Astrocyte of the spinal cord (primary cell): ENCODE measurements at places on chromosomes 5 and 9.

DNA sequence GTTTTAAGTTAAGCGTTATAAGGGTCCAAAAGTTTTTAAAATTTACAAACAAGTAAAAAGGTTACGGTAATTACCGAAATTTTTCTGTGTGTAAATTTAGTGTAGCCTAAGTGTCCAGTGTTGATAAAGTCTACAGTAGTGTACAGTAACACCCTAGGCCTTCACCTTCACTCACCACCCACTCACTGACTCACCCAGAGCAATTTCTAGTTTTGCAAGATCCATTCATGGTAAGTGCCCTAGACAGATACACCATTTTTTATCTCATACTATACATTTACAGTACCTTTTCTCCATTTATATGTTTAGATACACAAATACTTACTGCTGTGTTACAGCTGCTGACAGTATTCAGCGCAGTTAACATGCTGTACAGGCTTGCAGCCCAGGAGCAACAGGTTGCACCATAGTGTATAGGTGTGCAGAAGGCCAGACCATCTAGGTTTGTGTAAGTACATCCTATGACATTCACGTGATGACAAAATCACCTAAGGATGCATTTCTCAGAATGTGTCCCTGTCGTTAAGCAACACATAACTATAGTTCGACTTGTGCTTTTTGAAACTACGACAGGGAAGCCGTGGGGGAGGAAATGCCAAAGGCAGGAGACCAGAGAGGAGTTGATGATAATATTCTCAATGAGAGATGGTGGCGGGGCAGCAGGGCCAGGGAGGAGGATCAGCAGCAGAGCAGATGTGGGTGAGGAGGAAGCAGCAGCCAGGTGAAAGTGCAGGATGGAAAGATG lies 48.6 kb downstream of the PSMB7 start:
- DNase-seq: no peak

- no peak for DNase-seq
Measured at GRCh38 chr9:114153761-114154599, 1.4 kb upstream of the COL27A1 start.

- DNase-seq: no peak
Measured at GRCh38 chr5:124751031-124751430, 4.6 kb upstream of the ZNF608 start.

DNA sequence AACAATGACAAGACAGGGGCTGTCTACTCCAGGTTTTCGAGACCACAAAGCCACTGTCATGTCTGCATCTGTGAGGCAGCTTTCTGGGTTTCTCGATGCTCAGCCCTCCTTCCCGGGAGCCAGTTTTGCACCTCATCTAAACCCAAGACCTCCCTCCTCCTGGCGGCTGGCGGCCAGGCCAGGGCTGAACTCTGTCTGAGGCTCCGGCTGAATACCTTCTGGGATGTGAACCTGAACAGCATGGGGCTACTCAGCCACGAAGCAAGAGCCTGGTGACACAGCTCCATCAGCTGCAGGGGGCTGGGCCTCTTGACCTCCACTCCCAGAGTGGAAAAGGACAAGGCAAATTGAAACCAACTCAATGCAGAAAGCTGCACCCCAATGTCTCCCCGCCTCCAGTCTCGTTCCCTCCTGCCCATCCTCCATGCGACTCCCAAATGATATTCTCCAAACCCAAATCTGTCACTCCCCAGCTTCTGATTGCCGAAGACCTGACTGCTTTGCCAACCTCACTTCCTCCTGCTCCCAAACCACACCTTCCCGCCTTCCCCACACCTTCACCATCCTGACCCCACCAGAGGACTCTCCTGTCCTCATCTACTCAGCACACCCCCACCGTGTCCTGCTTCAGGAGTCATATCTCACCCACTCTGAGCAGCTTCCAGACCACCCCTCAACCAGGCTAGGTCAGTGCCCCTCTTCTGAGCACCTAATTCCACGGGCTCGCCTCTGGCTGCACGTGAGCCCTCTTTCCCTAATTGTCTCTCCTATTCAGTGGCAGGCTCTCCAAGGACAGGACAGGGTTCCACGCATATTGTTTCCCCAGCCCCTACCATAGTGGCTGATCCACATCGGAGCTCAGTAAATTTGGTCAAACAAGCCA lies 4.5 kb downstream of the ANKS6 start:
- DNase-seq: peak; percentile 23

GRCh38 chr5:109945097-109945678 lies 255.5 kb downstream of the MAN2A1 start:
- DNase-seq: peak; percentile 52

DNA sequence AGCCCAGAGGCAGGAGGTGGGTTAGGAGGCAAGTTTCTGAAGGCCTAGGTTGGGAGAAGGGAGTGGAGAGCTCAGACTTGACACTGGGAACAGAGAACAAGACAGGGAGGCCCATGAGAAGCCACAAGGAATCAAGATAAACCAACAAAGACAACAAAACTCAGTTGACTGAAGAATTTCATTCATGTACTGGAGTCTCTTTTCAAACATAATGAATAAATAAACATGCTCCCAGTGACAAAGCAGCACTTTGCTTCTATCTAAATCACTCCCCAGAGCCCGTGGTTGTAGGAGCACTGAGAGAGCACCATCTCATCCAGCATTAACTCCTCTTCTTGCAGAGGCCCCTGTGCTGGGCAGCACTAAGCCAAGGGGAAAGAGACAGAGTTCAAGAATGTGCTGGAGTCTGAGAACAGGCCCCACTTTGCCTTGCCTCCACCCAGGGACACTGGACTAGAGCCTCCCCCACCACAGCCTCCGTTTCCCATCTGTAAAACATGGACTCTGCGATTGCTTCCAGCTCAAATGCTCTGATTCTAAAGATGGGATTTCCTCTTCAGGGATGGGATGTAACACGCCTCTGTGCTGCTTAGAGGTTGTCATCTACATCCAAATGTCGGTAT lies 282.0 kb downstream of the SPOCK1 start:
- no peak for DNase-seq

DNA sequence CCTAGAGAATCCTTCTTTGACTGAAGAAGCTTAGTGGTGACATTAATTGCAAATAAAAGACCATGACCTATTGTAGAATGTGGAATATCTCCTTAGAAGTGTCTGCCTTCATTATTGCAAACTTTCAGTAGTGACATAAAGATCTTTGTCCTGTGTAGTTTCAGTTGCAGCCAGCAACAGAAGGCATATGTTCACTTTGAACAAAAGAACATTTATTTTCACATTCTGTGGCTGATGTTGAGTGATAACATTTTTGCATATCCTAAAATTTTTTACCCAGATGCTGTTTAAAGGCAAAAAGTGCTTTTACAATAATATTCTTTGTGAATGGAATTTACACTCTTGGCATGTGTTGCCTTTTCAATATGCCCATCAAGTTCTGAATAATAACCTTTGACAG lies 165.9 kb downstream of the TMC1 start:
- DNase-seq: no peak

- no peak for DNase-seq
Measured at GRCh38 chr9:112839331-112839730, 51.3 kb downstream of the SLC46A2 start.

DNA sequence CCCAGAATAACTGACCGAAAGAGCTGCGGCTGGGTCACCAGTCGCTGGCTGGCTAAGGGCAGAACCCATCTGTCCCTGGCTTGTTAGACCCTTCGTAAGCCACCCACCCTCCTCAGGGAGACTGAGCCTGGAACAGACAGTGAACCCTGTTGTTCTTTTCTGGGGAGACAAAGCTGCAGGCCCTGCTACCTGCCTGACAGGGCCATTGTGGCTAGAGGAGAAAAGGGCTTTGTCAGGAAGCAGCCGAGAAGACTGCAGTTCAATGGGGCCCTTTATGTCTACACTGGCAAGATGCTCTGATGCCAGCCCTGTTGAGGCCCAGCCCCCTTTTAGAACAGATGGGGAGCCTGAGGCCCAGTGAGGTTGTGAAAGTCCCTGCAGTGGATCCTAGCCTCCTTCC lies 3.7 kb upstream of the NIPAL4 start:
- DNase-seq: no peak

- no peak for DNase-seq
Measured at GRCh38 chr9:36141288-36141687, 4.8 kb downstream of the GLIPR2 start.

GRCh38 chr9:9117866-9118265 lies 1318.3 kb upstream of the DMAC1 start:
- DNase-seq: no peak

- DNase-seq: no peak
Measured at GRCh38 chr9:95165004-95165403, 152.5 kb downstream of the FANCC start.

DNA sequence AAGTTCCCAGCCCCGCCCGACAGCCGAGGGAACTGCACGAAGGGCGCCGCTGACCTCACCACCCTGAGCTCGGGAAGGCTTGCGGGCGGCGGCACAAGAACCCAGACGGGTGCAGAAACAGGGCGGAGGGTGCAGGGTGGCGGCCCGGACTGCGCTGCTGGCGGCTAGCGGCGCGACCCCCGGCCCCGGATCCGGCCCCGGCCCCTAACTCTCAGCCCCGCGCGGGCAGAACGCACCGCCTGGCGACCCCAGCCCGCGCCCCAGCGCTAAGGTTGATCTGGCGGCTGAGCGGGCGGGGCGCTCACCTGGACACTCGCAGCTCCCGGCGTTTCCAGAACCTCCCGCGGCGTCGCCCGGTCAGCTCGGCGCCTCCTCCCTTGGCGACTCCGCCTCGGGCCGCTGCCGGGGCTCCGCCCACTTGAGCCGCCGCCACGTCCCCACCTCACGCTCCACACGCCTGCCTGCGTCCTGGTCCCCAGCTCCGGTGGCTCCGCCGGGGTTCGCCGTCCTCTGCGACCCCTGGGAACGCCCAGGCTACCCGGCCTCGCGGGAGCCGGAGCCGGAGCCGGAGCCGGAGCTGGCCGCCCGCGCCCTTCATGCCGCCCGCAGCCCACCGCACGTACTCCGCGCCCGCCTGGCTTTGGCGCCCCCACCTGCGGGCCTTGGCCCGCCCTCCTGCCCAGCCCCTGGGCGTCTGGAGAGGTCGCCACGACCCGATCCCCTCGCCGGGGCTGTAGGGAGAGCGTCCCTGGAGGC lies at the start of gene P4HA2:
P4HA2 (minus strand) TSS at position 369 of the 756 bp plus-strand sequence. CDS start 9,227 bp downstream, outside the sequence.
- DNase-seq: peak; percentile 67

DNA sequence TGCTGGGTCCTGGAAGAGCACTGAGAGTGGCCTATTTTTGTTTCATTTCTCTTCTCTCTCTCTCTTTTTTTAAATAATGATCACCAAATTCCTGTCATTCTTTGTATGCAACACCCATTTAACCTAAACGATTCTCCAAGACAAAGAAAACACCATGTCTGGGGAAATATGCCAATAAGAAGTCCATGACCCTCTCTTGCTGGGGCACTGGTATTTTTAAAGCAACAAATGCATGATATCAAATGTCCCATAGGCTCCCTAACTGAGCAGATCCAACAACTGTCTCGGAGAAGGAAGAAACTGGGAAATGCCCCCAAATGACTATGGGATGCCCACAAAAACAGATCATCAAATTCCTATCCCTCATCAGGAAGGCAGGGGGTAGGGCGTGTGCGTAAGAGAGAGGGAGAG lies 567.4 kb downstream of the CCDC171 start:
- peak; percentile 87 for DNase-seq

GRCh38 chr5:28400076-28400475 lies 1361.7 kb upstream of the CDH9 start:
- DNase-seq: no peak

GRCh38 chr5:80963966-80964481 lies 3.9 kb downstream of the RASGRF2 start:
- peak; percentile 61 for DNase-seq

GRCh38 chr5:51395245-51395644 lies 12.0 kb downstream of the ISL1 start:
- no peak for DNase-seq

DNA sequence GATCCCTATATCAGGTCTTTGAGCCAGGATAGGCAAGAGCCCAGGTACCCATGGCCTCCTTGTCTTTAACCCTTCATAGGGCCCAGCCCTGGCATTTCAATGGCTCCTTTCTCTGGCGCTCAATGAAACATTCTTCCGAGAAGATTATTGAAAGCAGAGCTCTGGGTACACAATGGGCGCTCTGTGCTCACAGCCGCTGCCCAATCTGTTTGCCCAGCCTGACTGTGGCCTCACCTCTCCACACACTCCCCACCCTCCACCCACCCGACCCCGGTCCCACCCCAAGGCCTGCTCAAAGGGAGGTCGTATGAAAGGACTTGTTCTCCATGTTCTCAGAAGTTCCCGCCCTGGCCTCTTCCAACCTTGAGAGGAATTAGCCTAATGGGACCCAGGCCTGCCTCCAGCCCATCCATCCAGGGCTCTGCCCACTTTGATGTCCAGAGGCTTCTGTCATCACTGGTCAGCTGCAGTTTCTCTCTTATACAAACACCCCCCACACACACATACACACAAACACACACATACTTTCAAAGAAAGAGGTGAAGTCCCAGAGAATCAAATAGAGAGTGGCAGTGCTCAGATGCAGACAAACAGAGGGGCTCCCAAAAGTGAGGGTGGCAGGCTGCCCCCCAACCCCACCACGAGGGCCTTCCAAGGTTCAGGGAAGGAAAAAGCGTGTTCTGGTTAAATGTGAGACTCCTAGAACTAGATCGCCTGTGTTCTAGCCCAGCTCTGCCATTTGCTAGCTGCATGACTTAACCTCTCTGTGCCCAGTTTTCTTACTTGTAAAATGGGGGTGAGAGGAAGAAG lies 5.1 kb upstream of the ARSI start:
- DNase-seq: no peak

GRCh38 chr5:71680510-71680909 lies 38.6 kb upstream of the CARTPT start:
- DNase-seq: no peak

DNA sequence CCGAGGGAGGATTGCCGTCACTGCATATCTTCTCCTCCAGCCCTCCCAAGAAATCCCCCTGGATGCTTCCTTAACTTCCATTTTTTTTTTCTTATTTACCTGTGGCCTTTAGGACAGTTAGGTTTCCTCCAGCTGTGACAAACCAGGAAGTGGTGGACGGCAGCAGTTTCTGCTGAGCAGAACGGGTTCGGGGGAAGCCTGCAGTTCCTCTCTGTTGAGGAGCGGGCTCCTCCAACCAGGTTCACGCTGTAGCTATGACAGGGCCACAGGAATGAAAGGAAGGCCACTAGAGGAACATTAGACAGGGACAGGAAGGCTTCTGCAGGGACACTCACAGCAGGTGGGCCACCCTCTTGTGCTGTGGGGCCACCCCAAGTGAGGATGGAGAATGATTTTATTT lies 76.7 kb upstream of the SYK start:
- DNase-seq: no peak

DNA sequence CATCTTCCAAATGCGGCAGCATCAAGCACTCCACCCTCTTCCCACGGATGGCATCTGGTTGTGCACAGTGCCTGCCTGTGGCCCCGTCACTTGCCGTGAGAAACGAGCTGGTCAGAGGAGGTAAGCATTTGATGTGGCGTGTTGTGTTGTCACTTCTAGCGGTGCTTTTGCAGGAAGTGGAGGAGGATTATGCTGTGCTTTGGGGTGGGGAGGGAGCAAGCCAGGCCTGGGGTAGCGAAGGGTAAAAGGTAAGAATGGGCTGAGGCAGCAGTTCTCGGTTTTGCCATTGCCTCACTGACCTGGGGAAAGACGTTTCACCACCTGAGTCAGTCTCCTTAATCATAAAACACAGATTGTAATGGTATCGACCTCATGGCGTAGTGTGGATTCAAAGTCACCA lies 2.3 kb upstream of the POMT1 start:
- no peak for DNase-seq

GRCh38 chr9:4382722-4383317 lies 83.0 kb upstream of the GLIS3 start:
- peak; percentile 42 for DNase-seq

GRCh38 chr5:82365744-82366228 lies 87.6 kb upstream of the RPS23 start:
- DNase-seq: peak; percentile 56
